ENCODE measurements at places on chromosomes 6 and 20.
A peak's percentile ranks its signal among the peaks of the same experiment; 100 is the strongest.

- no peak for DNase-seq
Observed at GRCh38 chr20:63374504-63374903, 13.4 kb upstream of the CHRNA4 start.

- no peak for DNase-seq
Observed at GRCh38 chr6:90805619-90806155, 218.8 kb upstream of the MAP3K7 start.

- no peak for DNase-seq
Observed at GRCh38 chr6:132314432-132314831, 86.8 kb downstream of the MOXD1 start.

DNA sequence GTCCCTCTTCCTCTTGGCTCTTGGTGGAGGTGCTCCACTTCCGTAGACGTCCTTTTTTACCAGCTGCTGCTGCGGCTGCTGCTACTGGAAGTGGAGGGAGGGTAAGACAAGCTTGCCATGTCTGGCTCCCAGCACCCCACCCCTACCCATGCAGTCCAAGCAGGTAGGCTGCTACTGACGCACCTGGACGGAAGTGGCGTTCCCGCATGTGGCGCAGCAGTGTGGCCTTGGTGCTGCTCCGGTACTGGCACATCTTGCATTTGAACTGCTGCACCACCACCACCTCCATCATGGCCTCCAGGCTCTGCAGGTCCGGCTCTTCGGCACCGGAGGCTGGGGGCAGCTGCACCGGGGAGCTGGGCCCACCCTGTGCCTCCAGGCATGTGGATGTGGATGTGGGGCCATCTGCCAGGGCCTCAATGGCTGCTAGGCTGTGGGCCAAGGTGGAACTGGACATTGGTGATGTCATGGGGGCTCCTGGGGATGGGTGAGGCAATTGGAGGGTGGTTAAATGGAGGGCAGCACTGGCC, 4.4 kb downstream of the ZNF335 start:
- no peak for DNase-seq

- no peak for DNase-seq
Observed at GRCh38 chr20:50460115-50460607, 50.0 kb upstream of the PTPN1 start.

GRCh38 chr6:166308033-166308768, at the start of gene PRR18:
Gene PRR18, minus strand, starts transcription at chr6:166308392. Its CDS starts 250 bp downstream, at chr6:166308142.
- DNase-seq: peak; percentile 14

- DNase-seq: no peak
Observed at GRCh38 chr6:117676577-117677218, 1.4 kb downstream of the NUS1 start.

DNA sequence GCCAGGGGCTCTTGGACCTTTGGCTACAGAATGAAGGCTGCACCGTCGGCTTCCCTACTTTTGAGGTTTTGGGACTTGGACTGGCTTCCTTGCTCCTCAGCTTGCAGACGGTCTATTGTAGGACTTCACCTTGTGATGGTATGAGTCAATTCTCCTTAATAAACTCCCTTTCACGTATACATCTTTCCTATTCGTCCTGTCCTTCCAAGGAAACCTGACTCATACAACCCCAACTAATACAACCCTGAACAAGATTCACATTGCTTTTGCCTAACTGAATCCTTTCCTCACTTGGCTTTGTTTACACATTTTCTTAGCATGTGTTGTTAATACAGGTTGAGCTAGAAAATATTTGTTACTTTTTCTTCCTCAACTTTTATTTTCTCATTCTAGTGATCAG, 21.9 kb downstream of the TBXT start:
- no peak for DNase-seq

DNA sequence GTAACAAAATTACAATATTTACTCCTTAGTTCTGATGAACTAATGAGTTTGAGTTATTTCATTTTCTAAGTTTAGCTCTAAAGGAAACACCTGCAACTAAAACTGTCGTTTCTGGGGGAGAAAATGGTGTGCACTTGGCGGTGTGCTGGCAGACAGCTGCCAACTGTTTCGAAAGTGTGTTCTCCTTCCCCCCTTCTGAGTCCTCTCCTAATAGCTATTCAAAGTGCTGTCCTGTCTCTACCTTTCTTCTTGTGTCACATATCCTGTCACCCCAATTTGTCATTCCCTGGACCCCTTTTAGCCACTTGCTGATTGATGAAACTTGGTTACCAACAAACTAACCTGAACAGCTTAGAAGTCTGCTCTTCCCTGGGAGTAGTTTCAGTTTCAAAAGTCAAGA, 4.9 kb upstream of the UBE2J1 start:
- no peak for DNase-seq

- no peak for DNase-seq
Observed at GRCh38 chr6:120228297-120228696, 878.7 kb upstream of the MAN1A1 start.

DNA sequence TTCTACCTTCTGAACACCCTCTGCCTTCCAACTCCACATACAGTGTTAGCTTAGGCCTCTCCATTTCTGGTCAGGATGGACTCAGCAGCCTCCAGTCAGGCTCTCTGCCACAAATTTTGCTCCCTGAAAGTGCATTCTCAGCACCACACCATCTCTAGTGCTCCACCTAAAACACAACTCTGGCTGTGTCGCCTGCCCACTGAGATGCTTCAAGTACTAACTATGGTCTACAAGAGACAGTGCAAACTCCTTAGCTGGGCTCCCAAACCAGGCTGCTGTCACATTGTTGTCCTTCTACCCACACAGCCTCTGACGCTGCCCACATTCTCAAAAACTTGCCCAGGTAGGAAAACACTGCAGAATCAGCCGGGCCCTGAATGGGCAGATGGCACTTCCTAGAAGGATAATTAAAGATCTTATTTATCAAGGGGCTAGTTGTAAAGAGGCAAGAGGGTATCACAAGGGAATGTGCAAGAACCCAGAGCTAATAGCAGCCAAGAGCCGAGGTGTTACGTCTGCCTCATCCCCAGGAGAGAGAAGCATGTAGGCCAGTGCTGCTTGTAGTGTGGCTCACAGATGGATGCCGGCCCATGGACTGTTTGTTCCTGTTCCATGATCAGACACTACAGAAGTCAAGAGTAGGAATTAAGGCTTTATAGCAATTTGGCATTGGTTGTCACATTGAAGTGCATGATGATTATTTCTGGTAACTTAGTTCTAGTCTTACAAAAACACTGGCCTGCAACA, 189.7 kb downstream of the LRFN2 start:
- DNase-seq: no peak

- DNase-seq: peak; percentile 69
Observed at GRCh38 chr20:62136283-62137091, 6.7 kb downstream of the PSMA7 start.

- peak; percentile 39 for DNase-seq
Observed at GRCh38 chr6:45714741-45715507, 300.7 kb downstream of the CLIC5 start.

DNA sequence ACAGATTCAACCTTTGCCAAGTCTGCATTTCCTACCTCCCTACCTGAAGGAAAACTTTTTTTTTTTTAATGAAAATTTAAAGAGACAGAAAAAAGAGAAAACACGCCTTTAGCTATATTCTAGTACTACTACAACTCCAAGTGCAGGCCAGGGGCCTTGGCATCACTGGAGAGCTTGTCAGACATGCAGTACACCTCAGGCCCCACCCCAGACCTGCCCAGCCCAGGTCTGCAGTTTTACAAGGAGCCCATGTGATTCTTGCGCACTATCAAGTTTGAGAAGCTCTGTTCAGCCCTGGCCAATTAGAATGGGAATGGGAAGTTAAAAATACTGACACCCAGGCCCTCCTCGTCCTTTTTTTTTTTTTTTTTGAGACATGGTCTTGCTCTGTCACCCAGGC, 85.0 kb downstream of the NFATC2 start:
- no peak for DNase-seq

- DNase-seq: no peak
Observed at GRCh38 chr6:88869263-88870020, 94.0 kb downstream of the RNGTT start.

- DNase-seq: no peak
Observed at GRCh38 chr20:61806314-61806713, 259.4 kb downstream of the TAF4 start.

GRCh38 chr6:111602481-111603011, 3.1 kb downstream of the TRAF3IP2 start:
- DNase-seq: no peak

DNA sequence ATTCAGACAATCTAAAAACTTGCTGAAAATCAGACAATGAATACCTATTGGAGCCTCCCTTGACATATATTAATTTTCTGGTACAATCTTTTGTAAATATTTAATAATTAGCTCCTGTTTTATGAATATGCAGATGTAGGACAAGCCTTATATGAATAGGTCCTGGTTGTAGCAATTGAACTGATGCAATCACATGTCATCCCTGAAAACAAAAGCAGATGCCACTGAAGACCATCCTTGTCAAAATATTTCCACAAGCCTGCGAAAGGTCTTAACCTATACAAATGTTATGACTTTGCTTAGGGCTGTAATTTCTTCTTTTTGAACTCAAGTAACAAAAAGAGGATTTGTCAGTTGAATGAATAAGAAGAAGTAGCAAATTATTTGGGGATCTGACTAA, 722.1 kb downstream of the EYS start:
- DNase-seq: no peak

DNA sequence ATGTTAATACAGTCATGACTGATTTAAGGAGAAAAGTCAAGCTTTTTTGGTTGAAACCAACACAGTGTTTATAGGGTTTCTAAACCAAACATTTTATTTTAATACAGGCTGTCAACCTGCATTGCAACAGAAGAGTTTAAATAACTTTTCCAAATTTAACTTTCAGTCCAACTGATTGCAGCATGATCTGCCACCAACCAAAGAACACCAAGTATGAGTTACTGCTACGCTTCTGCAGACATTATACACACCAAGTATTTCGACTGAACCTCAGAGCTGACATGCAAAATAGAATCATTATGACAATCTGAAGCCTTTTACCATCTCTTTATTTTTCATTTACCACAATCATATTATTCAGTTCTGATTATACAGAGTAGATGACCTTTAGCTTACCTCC, 151.2 kb upstream of the DST start:
- no peak for DNase-seq

- no peak for DNase-seq
Observed at GRCh38 chr6:146910611-146911010, 293.6 kb upstream of the STXBP5 start.

DNA sequence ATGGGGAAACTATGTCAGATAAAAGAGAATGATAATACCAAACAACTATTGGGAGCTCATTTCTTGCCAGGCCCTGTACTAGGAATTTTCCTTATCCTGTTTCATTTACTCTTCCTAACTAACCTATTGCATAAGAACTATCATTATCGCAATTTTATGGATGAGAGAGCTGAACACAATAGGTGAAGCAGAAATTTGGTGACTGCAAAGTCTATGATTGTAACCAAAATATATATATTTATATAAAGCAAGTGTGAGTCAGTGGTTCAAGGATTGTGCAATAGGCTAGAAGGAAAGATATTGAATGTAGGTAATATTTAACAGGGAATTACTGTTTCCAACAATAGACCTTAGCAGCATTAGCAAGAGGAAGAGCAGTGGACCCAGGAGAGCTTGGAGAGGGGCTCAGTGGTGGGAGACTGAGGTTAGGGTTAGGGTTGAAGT, 181.1 kb upstream of the TENT5A start:
- no peak for DNase-seq

- no peak for DNase-seq
Observed at GRCh38 chr6:78749326-78749725, 118.0 kb upstream of the IRAK1BP1 start.

GRCh38 chr6:16018626-16019025, 110.3 kb upstream of the MYLIP start:
- no peak for DNase-seq

DNA sequence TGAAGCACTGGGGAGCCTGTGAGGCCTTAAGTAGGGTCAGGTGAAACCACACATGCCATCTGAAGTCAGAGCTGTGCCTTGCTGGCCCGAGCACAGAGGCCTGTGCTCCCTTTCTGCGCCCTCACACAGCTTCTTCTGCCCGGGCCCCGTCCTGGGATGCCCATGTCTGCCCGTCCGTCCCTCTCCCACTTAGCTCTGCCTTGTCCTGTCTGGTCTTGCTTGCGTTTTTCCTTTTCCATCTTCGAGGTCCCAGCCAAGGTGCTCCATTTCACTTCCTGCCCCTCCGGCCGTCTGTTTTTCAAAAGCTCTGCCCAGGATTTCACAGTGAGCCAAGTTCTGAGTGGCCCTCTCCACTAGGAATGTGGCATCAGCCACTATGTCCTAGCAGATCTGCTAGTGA, 45.6 kb downstream of the PYGB start:
- no peak for DNase-seq

All from SK-N-DZ (cell line).